ENCODE measurements at places on chromosomes 1 and 21.
A peak's percentile ranks its signal among the peaks of the same experiment; 100 is the strongest.

DNA sequence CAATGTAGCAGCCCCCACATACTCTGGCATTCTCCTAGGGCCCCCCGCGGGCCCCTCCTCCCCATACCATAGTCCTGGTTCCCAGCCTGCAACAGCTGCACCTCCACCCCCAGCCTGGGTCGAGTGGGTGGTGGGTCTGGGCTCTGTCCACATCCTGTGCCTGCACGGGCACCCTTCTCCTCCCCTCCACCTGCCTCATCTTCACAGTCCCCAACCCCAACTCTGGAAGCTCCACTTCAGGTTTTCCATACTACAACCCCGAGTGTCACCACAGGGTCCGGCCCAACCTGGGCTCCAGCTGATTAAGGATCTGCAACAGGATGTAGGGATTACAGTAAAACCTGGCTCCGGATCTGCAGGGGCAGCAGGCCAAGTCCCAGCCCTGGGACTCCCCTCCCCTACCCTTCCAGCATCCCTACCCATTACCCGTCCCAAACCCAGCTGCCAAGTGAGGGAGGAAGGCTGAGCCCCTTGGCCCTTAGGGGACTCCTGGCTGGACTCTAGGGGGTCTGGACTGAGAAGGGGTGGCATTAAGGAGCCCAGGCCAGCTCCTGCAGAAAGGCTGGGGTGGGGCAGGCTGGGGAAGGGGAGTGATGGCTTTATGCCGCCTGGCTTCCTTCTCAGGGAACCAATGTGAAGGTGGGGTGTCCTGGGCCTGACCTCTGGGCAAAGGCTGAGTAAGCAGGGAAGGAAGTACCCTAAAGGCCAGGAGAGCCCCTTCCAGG lies 116.8 kb downstream of the CASZ1 start:
- no peak for DNase-seq

- DNase-seq = peak; percentile 86
Observed at GRCh38 chr1:203769505-203770343, 4.7 kb downstream of the LAX1 start.

DNA sequence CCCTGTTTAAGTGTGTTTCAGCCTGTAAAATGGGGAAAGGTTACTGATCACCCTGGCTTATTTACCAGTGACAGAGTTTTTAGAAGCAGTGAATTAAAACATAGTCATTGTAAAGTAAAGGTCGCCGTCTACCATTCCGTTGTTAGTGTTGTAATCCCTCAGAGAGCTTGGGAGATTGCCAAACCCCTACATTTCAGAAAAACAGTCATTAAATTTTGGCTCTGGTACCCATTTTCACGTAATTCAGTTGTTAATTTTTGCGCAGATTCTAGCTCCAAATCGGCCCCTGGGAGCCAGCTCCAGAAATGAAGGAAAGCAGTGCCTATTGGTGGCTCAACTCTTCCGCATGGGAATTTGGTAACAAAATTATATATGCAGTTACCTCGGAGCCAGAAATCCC lies 127.7 kb upstream of the AJAP1 start:
- DNase-seq = no peak

- DNase-seq = peak; percentile 35
Observed at GRCh38 chr1:33908324-33908956, 44.6 kb downstream of the HMGB4 start.

- DNase-seq = no peak
Observed at GRCh38 chr1:117128323-117129079, 7.0 kb upstream of the TRIM45 start.

DNA sequence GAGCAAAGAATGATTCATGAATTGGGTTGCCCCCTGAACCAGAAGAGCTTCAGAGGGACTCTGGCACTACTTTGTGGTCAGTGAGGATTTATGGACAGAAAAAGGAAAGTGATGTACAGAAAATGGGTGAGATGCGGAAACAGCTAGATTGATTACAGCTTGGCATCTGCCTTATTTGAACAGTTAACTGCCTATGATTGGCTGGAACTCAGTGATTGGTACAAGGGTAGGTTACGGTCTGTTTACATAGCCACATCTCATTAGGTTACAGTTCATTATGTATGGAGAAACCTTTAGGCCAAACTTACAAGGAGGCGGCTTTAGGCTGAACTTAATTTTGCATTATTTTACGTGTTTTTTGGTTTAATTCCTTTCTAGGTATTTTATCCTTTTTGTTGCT lies 29.0 kb upstream of the RHOU start:
- DNase-seq = no peak

- no peak for DNase-seq
Observed at GRCh38 chr1:80666073-80666472, 1134.7 kb upstream of the ADGRL2 start.

- peak; percentile 73 for DNase-seq
Observed at GRCh38 chr1:214123061-214123784, 135.4 kb downstream of the PROX1 start.

GRCh38 chr1:212098310-212098709 lies 62.8 kb downstream of the DTL start:
- no peak for DNase-seq

DNA sequence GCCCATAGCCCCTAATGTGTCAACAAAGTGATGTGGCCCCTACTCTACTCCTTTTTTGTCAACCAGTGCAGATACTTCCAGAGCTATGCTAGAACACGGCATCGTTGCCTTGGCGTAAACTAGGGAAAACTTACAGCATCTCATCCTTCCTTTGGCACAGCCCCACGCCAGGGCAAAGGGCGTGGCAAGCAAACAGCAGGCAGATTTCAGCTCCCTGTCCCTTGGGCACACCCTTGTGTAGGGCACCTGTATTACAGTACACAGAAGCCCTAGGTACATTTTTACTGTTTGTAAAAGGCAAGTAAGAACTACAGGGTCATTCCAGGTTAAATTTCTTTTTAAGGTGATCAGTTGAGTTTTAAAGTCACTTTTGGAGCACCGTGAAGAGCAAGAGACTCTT lies 29.3 kb downstream of the PRDX6 start:
- peak; percentile 88 for DNase-seq

DNA sequence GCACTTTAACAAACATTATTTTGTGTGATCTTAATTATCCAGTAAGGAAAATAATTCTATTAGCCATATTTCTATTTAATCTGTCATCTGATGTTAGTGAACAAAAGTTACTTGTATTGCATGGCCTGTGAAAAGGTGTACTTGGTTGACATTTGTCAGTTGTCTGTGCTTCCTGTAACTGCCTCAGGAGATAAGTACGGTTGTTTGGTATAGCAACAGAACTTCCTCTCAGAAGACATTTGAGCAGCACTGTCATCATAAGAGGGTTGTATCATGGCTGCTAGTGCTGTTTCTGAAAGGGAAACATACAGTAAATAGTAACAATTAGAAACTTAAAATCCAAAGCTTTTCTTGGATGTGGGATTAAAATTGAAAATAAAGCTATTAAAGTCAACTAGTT lies 3.4 kb downstream of the BLZF1 start:
- DNase-seq = no peak
